ENCODE measurements at places on chromosomes 6 and 20.

DNA sequence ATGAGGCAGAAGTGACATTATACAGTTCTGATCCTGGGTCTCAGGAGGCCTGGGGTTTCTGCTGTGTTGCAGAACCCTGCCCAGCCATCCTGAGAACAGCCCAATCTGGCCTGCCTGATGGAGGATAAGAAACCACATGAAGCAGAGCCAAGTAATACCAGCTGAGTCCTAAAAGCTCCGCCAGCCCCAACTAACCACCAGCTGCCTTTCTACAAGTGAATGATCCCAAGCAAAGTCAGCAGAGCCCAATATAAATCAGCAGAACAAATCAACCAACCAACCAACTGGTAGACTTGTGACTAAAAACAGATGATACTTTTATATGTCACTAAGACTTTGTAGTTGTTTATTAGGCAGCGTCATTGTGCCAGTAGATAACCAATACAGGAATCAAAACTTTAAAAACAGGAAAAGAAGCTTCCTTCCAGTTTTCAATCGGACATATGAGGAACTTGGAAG lies 52.1 kb downstream of the SNX5 start:
- DNase-seq = no peak

DNA sequence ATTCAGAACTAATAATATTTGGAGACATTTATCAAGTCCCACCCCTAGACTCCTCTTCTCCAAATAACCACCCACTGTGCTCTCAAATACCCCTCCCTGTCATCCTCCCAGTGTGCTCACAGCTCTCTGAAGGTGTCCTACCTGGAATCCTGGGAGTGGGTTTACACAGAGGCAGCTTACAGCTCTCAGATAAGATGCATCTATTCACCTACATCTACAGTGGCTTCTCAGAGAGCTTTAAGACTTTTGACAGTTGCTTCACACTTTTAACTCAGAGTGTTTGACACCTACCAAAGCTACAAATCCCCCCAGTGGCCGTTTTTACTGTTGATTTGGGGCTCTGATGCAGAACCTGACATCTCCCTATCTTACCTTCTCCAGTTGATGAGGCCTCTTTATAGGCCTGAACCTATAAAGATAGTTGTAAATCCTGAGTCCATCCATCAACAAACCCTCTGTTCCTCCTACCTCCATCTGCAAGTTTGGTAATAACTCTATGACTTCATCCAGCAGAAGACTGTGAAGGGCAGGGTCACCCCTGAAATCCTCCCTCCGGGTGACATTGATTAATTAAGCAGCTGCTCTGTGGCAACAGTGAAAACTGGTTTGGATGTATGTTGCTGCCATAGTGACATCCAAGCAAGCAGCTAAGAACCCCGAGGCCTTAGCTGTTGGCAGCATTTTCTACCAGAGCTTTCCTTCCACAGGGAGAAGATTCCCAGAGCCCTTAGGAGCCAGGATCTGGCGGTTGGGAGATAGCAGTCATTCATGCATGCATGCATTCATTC lies 226.1 kb upstream of the RREB1 start:
- no peak for DNase-seq

DNA sequence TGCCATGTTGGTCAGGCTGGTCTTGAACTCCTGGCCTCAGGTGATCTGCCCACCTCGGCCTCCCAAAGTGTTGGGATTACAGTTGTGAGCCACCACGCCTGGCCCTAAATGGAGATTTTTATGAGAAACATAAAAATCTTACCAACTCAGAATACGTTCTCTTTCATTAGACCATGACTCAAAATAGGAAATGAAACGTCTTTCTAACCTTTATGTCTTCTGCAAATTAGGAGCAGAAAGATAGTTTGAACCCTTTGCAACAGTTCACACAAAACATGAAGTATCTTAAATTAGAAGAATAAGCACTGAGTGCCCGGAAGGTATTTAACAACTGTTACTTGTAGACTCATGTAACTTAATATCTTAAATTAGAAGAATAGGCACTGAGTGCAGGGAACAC lies 48.3 kb downstream of the AHI1 start:
- DNase-seq = no peak

DNA sequence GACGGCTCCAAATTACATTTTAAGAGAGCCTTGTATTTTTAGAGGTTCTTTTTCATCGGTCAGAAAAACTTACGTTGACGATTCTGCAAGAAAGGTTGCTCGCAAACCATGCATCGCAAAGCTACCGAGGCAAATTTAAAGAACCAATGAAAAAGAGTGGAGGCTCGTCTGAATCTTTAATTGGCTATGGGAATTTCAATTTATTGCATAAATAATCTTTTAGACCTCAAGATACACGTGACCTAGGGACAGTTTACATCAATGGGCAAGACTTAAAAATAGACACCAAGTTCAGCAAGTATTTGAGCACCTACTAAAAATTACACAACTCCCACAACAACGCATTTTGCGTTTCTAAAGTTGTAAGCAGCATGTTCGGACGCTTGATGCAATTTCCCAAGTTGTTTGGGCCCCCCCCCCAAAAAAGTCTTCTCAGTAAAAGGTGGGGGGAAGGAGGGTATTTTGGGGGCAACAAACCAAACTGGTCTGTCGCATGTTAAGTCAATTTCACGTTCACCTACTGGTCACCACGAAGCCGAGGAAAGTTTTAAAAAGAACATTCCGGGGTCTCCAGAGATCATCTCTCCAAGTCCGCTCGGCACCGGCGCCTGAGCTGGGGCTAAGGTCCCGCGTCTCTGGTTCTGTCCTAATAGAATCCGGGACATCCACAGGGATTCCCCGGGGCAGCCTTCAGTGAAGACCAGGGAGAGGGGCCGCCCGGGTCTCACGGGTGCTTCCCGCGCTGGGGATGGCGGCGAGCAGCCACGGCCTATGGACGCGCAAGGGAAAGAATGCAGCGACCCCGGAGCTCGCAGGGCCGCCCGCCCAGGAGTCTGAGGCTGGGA lies 851 bp downstream of the SNX5 start:
- DNase-seq = peak; percentile 29

GRCh38 chr20:6122111-6122872 lies 538 bp downstream of the FERMT1 start:
- no peak for DNase-seq

DNA sequence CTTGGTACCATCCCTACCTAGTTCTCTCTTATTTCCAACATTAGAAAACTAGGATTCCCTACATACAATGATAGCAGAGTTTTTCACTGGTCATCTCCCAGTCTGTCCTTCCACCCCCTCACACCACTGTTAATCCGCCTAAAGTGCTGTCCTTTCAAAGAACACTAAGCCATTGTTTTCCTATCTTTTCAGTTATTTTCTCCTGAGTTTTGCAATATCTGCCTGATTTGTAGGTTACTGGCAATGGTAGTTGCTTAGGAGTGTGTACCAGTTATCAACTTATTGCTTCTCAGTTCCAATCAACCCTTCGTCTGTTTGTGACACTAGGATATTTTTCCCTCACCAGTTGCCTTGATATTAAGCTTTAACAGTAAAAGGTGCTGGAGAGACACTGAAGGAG lies 135.0 kb downstream of the EPM2A start:
- DNase-seq = no peak

DNA sequence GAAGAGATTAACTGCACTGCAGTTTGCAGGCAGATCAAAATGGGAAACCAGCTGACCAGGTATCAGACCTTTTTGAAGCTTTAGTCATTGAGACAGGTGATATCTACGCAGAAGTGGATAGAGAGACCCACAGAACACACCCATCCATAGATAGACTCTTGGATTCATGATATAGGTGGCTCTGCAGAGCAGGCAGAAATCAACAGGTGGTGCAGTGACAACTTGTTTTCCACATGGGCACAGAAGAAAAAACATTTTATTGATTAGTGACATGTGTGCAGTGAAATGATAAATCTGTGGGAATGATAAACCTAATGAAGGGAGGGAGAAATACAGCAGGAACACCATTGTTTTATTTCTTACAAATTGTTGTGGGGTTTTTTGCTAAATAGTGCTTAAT lies 45.2 kb downstream of the NUDT3 start:
- DNase-seq = no peak

DNA sequence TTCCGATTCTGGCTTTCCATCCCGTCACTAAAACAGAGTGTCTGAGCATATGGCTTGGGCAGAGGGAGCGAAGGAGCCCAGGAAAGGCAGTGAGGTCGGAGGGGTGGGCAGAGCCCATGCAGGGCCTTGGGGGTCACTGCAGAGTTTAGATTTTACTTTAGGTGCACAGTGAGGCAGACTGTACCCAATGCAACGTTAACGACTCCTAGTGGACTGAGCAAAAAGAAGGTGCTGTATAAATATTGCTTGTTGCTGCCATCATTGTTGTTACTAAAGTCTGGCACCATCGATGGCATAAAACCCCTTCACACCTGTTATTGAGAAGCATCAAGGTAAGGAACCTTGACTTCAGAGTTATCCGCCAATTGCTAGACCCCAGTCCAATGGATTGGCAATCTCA lies 119.0 kb downstream of the EYA2 start:
- DNase-seq = no peak

DNA sequence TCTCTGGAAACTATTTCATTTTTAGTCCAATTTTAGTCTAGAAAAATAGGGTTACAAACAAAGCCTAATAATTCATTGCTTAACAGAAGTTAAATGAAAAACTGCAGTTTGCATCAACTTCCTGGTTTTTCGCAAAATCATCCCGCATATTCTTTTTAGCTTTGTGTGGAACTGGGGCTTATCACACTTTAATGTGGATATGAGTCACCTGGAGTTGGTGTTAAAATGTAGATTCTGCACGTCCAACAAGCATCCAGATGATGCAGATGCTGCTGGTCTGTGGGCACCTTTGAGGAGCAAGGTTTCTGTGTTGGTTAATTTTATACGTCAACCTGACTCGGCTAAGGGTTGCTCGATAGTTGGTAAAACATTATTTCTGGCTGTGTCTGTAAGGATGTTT lies 126.1 kb downstream of the PLCB4 start:
- DNase-seq = no peak

DNA sequence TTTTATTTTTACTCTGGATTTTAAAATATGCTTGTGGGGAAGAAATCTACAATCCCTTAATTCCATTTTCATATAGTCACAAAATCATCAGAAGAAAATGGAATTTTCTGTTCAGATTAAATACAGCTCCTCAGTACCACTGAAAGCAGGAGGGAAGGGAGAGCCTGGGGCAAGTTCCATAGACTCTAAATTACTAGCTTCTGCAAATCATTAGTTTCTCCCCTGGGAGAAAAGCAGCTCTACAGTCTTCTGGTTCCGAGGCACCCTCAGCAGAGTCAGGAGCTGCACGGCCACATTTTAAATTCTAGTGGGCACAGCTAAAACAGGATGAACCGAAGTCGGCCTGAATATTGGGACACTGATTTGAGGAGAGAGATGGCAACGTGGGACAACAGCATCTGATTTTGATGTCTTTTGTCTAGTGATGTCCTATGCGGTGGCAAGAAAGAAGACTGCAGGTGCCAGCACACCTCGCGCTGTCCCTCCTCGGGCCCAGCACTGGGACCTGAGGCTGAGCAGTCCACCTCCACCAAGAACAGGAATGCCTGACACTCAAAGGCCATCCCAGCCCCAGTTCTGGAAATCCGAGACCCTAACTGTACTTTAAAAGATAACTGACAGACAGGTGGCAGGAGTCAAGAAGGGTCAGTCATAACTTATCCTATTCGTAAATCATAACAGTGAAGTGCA lies 90.7 kb downstream of the FOXC1 start:
- no peak for DNase-seq

DNA sequence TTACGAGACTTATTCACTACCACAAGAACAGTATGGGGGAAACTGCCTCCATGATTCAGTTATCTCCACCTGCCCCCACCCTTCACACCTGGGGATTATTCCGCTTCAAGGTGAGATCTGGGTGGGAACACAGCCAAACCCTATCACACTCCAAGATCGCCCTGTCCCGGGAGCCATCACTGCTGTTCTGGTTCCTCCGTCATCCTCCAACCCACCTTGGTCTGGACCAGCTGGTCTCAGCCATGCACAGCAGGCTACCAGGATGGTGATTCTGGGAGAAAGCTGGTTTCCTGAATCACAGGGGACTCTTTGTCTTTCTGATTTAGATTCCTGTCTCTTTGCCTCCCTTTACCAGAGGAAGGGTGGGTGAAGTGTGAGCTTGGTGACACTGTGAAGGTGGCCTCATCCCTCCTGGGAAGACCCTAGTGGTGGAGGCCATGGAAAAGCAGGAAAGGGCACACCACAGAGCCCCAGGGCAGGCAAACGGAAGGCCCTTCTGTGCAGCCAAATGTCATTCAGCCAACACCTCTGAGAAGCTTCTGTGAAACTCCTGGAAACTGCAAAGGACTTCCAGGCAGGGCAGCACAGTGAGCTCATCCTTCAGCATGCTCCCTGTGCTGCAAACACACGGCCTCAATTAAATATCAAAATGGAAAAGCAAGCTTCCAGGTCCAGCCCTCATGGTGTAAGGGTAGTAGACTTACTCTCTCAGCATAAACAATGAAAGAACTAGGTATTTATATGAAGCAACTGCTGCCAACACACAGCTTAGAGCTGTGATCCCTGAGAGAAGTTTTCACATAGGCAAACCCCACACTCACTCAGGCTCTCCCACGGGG lies 169.8 kb downstream of the ANKRD60 start:
- DNase-seq = no peak

DNA sequence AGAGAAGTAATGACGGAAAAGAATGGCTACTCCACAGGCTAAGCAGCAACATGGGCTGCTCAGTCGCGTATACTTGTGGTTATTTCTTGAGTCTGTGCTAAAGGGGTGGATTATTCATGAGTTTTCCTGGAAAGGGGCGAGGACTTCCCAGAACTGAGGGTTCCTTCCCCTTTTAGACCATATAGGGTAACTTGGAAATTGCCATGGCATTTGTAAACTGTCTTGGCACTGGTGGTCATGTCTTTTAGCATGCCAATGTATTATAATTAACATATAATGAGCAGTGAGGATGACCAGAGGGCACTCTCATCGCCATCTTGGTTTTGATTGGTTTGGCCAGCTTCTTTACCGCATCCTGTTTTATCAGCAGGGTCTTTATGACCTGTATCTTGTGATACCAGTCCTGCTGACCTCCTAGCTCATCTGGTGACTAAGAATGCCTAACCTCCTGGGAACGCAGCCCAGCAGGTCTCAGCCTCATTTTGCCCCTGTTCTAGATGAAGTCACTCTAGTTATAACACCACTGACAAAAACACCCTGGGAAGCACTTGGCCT lies 11.4 kb downstream of the LBP start:
- no peak for DNase-seq

- no peak for DNase-seq
Measured at GRCh38 chr20:33893314-33893713, 82.2 kb downstream of the CHMP4B start.

DNA sequence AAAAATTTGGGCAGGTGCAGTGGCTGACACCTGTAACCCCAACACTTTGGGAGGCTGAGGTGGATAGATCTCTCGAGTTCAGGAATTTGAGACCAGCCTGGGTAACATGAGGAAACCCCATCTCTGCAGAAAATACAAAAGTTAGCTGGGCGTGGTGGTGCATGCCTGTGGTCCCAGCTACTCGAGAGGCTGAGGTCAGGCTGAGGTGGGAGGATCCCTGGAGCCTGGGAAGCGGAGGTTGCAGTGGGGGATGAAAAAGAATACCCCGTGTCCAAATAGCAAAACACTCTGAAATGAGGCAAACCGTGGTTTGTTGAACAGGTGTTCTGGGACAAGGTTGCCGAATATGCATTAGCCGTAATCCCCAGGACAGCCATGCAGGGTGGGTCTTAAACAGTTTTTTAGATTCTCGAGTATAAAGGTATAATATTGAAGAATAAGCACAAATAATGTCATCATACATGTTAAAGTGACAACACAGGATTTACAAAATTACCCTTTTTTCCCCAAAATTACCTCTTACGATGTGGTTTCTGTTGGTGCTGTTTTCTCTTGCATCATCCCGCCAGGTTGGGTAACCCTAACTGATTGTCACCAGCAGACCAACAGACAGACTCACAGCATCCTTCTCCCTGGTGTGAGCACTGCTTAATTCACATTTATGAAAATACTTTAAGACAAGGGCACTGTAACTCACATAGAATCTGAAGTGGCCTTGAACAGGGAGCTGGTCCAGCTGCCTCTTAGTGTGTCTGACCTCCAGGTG lies 9.1 kb downstream of the DNAJC5 start:
- DNase-seq = no peak
